ENCODE measurements at places on chromosomes 4 and X.
A peak's percentile ranks its signal among the peaks of the same experiment; 100 is the strongest.

DNA sequence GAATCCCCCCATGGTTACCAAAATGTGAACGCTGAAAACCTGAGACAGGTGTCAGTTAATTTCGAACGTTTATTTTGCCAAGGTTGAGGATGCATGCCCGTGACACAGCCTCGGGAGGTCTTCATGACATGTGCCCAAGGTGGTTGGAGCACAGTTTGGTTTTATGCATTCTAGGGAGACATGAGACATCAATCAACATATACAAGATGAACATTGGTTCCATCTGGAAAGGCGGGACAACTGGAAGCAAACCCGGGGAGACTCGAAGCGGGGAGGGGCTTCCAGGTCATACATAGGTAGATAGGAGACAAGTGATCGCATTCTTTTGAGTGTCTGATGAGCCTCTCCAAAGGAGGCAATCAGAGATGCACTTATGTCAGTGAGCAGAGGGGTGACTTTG is 11.0 kb upstream of the SH3BP2 start:
- no peak for DNase-seq

DNA sequence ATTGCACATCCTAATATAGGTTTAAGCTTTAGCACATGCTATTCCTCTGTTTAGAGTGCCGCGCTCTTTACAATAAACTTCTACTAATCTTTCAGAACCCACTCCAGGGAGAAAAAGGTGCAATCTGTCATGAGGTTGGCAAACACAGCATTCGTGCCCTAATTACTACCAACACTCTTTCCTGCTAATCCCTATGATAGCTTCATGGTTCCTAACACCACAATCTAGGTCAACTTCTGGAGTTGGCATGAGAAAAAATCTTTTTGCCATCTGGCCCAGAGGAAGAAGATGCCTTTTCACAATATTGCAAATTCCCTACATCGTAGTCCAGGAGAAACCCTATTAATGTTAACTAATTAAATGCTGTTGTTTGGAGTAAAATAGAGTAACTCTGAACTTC is 39.6 kb downstream of the TMA16 start:
- DNase-seq: no peak

- no peak for DNase-seq
Observed at GRCh38 chrX:118211891-118212816, 95.5 kb upstream of the KLHL13 start.

GRCh38 chr4:184802697-184803015 is 23.1 kb downstream of the ACSL1 start:
- no peak for DNase-seq

- DNase-seq: no peak
Observed at GRCh38 chr4:182975806-182976205, 58.6 kb upstream of the DCTD start.

- DNase-seq: no peak
Observed at GRCh38 chrX:38641197-38641596, 79.9 kb downstream of the TSPAN7 start.

GRCh38 chr4:153448003-153448731 is 18.0 kb upstream of the TMEM131L start:
- no peak for DNase-seq

DNA sequence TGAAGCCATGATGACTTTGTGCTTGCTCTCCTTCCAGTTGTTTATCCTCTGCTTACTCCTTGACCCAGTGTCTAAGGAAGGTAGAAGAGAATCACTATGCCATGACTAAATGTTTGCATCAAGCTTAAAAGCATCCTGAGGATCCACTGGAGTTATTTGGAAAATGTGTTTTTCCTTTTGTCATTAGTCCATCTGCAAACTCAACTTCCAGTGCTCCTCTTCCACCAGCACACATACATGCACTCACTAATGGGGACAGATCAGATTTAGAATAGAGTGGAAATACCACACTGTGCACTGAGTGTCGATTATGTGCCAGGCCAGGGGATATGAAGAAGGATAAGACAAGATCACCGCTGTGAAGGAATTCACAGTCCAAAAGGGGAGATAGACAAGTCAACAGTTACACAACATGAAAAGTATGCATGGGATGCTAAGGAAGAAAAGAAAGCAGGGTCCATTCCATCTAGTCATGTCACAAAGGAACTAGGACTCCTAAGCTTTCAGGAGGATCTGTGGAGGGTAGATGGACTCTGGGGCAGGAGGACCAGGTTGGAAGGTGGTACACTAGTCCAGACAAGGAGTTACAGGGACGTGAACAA is 1.9 kb downstream of the OCIAD2 start:
- no peak for DNase-seq

- DNase-seq: no peak
Observed at GRCh38 chr4:148795156-148795864, 353.1 kb upstream of the NR3C2 start.

DNA sequence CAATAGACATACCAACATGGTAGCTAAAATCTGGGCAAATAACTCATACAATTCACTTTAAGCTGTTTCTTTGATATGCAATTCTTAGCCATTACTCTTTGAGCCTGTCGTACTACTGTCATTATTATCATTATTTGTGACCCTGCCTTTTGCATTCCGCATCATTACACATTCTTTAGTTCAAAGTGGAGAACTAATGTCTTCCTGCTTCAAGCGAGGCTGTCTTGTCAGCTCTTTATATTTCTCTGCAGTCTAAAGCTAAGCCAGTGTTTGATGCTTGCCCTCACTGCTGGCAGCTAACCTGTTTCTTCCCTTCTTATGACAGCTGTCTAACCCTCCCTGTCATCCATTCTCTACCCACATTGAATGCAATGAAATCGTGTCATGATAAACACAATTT is 186.8 kb downstream of the FAT4 start:
- no peak for DNase-seq

DNA sequence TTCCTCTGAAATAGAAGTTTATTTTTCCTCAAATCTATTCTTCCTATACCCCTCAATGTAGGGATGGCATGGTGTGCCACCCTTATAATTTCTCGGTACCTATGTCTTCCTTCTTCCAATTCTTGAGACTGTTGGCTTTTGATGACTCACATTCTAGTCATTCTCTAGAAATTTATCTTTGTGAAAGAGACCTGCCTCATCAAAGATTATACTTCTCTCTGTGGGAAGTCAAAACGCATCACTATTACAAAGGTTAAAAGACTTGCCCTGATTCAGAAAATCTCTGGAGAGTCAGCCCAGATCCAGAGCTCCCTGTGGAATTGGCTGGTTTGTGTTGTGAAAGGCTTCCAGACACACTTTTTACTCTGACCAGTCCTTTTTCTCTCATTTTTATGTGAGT is 65.9 kb upstream of the FSTL5 start:
- no peak for DNase-seq

DNA sequence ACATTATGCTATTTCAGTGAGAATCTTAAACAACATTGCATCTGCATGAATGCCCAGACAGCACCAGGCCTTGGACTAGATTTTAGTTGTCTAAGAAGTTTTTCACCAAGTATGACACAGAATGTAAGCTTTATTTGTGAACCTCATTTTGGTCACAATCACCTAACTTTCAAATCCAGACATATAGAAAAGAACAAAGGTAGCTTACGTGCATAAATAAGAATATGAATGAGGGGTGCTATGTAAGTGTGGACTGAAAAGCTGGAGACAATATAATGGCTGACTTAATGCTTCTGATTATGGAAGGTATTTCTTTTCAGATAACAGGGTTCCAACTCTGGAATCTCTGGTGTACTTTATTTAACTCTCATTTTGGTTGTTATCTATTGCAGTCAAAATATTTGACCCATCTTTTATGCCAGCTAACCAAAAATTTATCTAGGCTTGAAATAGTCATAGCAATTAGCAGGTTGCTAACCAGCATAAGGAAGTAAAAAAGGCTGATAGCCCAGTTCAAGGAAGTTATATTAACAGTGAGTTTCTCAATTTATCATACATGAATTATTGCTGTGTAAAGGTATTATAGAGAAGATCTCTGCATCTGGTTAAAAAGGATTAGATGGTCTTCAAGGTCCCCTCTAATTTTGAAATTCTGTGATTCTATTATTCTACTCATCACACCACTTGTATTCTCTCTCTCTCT is 36.5 kb downstream of the SLC7A11 start:
- DNase-seq: no peak

DNA sequence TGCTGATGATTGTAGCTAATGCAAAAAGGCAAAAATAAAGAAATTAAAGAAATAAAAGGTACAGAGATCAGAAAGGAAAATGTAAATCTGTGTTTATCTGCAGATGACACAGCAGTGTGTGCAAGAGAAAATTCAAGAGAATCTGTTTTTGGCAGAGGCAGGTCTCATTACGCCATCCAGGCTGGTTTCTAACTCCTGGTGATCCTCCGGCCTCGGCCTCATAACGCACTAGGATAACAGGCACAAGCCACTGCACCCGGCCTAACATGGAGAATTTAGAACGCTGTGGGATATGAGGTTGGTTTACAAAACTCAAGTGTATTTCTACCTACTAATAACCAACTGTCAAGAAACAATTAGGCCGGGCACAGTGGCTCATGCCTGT is 29.4 kb downstream of the CTBP1 start:
- DNase-seq: no peak

- DNase-seq: no peak
Observed at GRCh38 chrX:45323387-45323786, 122.7 kb upstream of the DIPK2B start.

DNA sequence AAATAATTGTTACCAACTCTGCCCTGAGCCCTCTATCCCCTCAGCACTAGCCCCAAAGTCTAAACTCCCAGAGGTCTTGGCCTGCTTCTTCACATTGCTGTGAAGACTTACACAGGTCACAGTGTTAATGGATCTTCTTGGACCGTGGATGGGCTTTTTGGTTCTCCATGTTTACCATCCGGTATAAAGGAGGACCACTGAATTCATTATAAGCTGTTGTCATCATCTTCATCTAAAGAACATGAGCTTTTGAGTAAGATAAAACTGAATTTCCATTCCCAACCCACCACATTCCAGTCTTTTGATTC is 8.5 kb downstream of the NUDT11 start:
- no peak for DNase-seq

DNA sequence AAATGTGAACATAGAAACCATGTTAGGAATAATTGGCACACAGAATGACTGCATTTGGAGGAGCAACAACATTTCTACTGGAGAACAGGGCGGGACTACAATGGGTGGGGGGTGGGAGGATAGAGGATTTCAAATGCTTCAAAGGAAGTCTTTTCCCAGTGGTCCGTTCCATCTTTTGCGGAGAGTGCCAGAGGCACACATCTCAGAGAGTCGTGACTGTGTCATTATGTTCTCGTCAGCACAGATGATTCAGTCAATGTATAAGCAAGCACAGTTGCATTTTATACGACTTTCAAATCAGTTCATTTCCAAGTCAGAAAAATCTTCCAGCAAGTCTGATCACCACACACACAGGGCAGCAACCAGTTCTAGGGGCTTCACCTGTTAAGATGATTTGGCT is 22.7 kb upstream of the GPR50 start:
- DNase-seq: no peak

DNA sequence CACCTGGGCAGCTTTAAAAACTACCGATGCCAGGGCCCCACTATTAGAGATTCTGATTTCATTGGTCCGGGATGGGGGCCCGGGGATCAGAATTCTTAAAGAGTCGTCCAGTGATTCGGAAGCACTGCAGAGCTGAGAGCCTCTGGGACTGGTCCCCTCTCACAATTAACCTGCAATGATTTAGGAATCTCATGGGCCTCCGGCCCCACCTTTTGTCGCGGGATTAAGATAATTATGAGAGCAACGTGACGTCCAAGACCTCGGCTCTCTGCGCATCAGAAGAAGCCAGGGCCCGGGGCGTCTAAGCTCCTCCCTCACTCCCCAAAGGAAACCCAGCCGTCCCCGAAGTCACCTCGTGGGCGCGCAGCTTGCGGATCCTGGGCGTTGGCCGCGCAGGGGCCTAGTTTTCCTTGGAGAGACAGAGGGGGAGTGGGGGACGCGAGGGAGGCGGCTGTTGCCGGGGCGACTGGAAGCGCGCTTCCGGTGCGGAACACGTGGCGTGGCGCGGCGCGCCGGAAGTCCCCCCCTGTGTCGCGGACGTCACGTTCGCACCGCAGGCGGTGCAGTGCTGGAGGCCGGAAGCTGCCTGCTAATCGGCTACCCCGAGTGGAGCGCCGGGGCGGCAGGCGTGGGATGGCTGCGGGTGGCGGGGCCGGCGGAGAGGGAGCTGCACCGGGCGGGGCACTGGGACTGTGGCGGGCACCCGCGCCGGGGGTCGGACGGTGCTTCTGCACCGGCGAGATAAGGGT is at the start of gene GEMIN8:
TSS of gene GEMIN8 (minus strand) at position 468 of the 749 bp plus-strand sequence. CDS start 8,414 bp downstream, outside the sequence.
- peak; percentile 78 for DNase-seq

DNA sequence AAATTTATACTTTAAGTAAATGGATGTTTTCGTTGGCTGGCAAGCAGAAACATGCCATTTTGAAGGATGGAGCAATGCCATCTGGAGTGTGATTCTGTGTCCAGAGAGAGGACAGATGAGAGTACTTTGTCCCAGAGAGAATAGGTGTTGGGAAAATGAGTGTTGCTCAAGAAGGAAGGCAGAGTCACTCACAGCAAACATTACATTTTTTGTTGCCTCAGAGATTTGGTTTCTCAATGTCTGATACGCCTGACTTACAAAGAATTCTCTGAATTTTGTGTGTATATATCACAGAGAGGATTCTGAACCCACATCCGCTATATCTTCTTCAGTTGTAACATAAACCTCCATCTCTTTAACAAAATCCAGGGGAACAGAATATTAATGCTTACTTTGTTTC is 102.8 kb upstream of the PCDH18 start:
- DNase-seq: no peak

GRCh38 chr4:4383085-4383484 is 3.8 kb upstream of the NSG1 start:
- DNase-seq: no peak

DNA sequence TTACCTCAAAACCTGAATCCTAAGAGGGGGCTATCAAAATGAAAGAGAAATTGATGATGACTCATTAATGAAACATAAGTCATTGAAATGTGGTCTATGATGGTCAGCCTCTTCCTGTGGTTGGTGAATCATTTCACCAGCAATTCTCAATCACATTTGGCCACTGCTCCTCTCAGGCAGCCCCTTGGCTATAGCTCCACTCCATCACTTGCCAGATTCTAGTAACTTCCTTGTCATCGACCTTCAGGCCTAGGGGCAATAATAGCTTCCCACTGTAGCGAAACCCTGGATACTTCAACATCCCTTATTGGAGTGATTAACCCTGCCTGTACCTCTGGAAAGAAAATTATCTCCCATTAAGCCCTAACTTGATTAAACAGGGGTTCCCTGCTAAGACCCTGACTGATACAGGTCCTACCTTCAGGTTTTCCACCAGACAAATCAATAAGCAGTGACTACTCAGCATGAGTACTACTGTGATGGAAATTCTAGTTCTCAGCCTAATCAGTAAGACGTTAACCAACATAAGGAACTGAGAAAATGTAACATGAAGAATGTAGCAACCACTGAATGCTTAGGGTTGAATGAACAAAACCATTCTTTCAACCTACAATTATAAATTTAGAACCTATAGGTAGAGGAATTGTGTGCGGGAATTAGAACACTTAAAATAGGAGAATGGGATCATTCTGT is 30.4 kb downstream of the ADH7 start:
- no peak for DNase-seq

GRCh38 chr4:30538794-30539193 is 181.4 kb upstream of the PCDH7 start:
- no peak for DNase-seq

All from activated T-cell treated with anti-CD3 and anti-CD28 coated beads for 24 hours (primary cell).